Endothelial cell (in vitro differentiated cells): ENCODE measurements at places on chromosomes 7 and 10. TPM values are rescaled to one million over a fixed set of nuclear protein-coding genes. Genes with fewer than 3 reads are reported as not detected.

ICA1 gene
- 91.4 TPM for total RNA-seq

FAM25A gene
- total RNA-seq, result not detected

KCND2 gene
- total RNA-seq, result 0.28 TPM

NUDT13 gene
- 2.3 TPM for total RNA-seq

DNA sequence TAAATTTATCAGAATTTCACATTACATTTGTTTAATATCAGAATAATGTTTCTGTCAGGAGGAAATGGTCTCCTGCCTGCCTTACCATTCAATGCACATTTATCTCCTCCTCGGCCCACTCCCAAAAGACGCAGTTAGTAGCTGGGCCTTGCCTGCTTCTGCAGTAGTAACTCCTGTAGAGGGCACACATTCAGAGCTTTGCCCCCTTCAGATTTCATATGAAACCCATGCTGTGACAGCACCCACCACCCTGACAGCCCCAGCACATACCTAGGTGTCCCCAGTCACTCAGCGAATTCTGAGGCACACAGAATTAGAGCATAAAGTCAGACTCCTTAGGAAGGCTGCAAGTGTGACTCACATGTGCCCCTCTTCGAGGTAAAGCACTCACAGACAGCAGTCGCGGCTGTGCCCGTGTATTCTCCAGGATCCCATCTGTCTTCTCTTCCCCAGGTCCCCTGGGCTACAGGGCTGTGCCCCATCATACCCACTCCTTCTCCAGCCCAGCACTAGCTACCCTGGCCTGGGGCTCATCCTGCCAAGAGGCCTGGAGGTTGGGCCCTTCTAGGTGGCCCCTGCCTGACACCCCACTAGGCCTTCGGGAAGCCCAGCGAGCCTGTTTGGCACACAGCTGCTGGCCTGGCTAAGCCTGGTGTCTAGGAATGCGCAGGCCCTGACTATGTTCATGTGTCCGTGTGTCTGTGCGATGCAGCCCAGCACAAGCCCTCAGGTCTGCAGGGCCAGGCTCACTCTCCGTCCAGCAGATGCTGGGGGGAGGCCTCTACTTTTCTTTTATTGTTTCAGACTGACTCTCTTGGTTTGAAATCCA lies 4.7 kb upstream of the DEPP1 start:
- peaks cover 16% of the 10 kb centered on the region for H3K27me3 ChIP-seq
- H3K27ac ChIP-seq, result no peak overlapping the region
- no peak overlapping the region for H3K4me3 ChIP-seq
- DNase-seq, result no peak
- peaks cover 51% of the 10 kb centered on the region for H3K4me1 ChIP-seq
- H3K36me3 ChIP-seq, result no peaks in the 10 kb centered on the region

DNA sequence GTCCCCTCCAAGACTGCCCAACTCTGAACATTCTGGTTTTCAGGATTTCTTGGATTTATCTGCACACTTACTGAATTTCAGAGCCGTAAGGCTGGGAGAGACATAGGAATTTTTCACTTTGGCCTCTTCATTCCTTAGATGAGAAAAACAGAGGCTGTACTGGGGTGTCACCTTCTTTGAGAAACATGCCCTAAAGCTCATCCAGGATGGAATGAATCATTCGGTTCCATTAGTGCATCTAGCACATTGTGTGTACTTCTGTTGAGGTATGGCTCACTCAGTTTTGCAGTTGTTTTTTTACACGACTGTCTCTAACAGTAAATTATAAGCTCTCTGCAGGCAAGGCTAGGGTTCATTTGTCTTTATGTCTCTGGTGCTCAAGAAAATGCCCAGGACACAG lies 383.4 kb downstream of the GATA3 start:
- no peaks in the 10 kb centered on the region for H3K36me3 ChIP-seq
- peaks cover 16% of the 10 kb centered on the region for H3K4me1 ChIP-seq
- no peaks in the 10 kb centered on the region for H3K27me3 ChIP-seq

DNA sequence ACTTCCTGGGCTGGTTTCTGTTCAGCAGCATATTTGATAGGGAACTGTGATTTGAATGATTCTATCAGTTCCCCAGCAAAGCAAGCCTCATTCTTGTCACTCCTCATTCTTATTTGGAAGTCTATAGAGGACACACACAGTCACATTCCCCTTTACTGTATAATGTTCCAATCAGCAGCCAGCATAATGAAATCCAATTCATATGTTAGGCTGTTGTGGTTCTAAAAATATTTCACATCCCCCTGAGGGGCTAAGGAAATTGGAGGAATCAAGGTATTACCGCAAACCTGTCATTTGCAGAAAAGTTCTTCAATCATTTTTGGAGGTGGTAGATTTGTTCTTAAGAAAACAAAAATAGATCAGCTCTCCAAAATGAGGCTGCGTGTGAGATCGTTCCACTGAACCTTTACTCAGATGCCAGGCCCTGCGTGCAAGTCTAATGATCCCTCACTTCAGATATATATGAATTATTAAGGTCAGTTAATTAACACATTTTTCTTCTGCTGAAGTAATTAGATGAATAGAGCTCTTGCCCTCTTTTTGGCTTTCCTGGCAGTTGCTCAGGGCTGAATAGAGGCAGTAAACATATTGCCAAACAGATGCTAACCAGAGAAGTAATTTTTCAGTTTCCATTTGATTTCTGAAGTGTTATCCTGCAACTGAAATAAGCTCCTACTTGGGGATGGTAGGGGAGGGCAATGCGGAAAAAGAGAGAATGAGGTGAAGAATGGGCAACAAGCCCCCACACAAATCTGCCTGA lies 31.8 kb downstream of the LSMEM1 start:
- H3K4me3 ChIP-seq, result no peak overlapping the region
- peaks cover 5% of the 10 kb centered on the region for H3K36me3 ChIP-seq
- no peak overlapping the region for H3K27ac ChIP-seq
- H3K27me3 ChIP-seq, result peaks cover 7% of the 10 kb centered on the region
- peaks cover 25% of the 10 kb centered on the region for H3K4me1 ChIP-seq
- DNase-seq, result no peak

- no peak for DNase-seq
- H3K4me1 ChIP-seq, result no peaks in the 10 kb centered on the region
- H3K27ac ChIP-seq, result no peak overlapping the region
Measured at GRCh38 chr10:118968060-118968459, 61.5 kb upstream of the NANOS1 start.

- no peak overlapping the region for H3K4me3 ChIP-seq
- H3K4me1 ChIP-seq, result peaks cover 46% of the 10 kb centered on the region
- peak overlapping the region; percentile 84 for H3K27ac ChIP-seq
- H3K36me3 ChIP-seq, result peaks cover 4% of the 10 kb centered on the region
- H3K27me3 ChIP-seq, result no peaks in the 10 kb centered on the region
Measured at GRCh38 chr10:124064676-124065075, 28.7 kb downstream of the CHST15 start.

DNA sequence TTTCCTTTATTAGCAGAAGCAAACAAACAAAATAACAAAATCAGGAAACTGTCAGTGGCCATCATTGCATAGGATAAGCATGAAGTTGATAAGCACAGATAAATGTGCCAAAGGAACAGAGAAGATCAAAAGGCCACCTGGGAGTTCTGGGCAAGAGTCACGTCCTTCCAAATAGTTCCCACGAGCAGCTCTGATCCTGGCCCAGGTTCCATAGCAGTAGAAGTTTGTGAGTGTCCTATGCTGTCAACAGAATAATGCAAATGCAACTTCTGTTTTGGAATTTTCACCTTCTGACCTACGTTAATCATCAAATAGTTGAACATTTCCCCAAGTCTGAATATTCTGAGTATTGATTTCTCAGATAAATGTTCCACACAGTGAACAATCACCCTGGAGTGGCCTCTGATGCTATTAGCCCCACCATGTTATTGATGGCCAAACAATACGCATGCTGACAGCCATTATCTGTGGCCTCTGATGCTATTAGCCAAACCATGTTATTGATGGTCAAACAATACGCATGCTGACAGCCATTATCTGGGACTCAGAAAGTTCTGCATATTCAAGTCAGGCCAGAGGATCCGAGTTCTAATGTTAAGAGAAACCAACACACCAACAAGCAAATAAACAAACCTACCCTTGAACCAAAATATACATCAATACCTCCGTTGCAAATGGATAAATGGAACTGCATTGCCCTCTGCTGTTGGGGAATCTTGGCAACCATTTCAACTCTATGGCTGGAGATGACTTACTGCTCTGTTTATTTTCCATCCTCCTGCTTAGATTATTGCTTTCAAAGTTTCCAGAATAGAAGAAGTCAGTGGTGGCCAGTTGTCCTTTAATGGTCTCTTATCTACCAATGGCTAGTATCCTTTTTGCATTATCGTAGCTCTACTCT lies 63.3 kb downstream of the MRC1 start:
- no peak overlapping the region for H3K27ac ChIP-seq
- no peaks in the 10 kb centered on the region for H3K27me3 ChIP-seq
- DNase-seq, result peak; percentile 37
- H3K36me3 ChIP-seq, result peaks cover 5% of the 10 kb centered on the region

GRCh38 chr7:2195400-2196246 lies 37.1 kb downstream of the MAD1L1 start:
- H3K27me3 ChIP-seq, result peaks cover 9% of the 10 kb centered on the region
- H3K36me3 ChIP-seq, result peaks cover 25% of the 10 kb centered on the region
- DNase-seq, result no peak
- H3K4me1 ChIP-seq, result no peaks in the 10 kb centered on the region

GRCh38 chr10:87177-88080 lies 38.3 kb upstream of the TUBB8 start:
- H3K4me1 ChIP-seq, result no peaks in the 10 kb centered on the region
- H3K4me3 ChIP-seq, result no peak overlapping the region
- H3K27me3 ChIP-seq, result peaks cover 8% of the 10 kb centered on the region
- H3K36me3 ChIP-seq, result no peaks in the 10 kb centered on the region
- no peak overlapping the region for H3K27ac ChIP-seq

GRCh38 chr10:110932505-110933180 lies 13.2 kb downstream of the SHOC2 start:
- H3K27ac ChIP-seq, result no peak overlapping the region
- H3K36me3 ChIP-seq, result no peaks in the 10 kb centered on the region
- DNase-seq, result no peak
- H3K4me3 ChIP-seq, result no peak overlapping the region

DNA sequence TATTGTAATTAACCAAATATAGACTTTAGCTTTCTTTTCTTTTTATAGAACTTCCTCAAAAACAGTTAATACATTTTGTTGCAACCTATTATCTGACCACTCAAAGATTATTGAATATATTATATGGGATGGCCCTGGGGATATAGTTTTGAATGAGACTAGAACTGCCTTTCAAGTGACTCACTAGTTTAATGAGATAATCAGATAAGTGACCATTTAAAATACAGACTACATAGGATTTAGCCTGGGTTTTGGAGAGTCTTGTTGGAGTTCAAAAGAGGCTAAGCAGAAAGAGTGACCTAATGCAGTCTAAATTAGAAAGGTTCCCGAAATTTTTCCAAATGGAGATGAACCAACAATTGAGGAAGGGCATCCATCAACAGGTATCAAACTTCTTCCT lies 305.2 kb upstream of the ETV1 start:
- H3K4me3 ChIP-seq, result no peak overlapping the region
- H3K27me3 ChIP-seq, result no peaks in the 10 kb centered on the region
- H3K27ac ChIP-seq, result no peak overlapping the region
- H3K4me1 ChIP-seq, result no peaks in the 10 kb centered on the region
- no peak for DNase-seq

DNA sequence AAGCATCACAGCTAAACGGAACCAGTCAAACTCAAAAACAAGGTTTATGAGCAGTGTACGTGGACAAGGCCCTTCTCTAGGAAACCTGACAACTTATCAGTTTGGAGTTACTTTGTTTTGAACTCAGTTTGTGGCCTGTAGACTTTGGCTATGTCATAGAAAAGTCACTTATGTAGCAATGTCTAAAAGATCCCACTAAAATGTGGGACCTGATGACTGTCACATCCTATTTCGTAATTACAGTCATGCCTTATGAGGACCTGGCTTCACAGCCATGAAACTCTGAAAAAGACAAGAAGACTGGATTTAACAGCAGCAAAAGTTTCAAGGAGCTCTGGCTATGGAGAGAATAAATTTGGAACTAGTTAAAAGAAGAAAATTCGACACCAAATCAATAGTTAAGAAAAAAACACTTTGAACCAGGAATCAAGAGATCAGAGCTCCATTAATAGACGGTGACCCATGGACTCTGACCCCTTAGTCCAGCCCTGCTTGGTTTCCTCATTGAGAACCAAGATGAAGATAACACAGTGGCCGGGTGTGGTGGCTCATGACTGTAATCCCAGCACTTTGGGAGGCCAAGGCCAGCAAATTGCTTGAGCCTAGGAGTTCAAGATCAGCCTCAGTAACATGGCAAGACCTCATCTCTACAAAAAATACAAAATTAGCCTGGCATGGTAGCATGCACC lies 204.3 kb downstream of the SFMBT2 start:
- H3K4me1 ChIP-seq, result no peaks in the 10 kb centered on the region
- H3K4me3 ChIP-seq, result no peak overlapping the region
- H3K27me3 ChIP-seq, result no peaks in the 10 kb centered on the region
- no peak for DNase-seq
- H3K36me3 ChIP-seq, result peaks cover 8% of the 10 kb centered on the region

GRCh38 chr10:7297094-7297493 lies 113.7 kb downstream of the SFMBT2 start:
- no peak overlapping the region for H3K4me3 ChIP-seq
- H3K36me3 ChIP-seq, result peaks cover 11% of the 10 kb centered on the region
- H3K4me1 ChIP-seq, result peaks cover 16% of the 10 kb centered on the region
- peaks cover 2% of the 10 kb centered on the region for H3K27me3 ChIP-seq
- no peak for DNase-seq

DNA sequence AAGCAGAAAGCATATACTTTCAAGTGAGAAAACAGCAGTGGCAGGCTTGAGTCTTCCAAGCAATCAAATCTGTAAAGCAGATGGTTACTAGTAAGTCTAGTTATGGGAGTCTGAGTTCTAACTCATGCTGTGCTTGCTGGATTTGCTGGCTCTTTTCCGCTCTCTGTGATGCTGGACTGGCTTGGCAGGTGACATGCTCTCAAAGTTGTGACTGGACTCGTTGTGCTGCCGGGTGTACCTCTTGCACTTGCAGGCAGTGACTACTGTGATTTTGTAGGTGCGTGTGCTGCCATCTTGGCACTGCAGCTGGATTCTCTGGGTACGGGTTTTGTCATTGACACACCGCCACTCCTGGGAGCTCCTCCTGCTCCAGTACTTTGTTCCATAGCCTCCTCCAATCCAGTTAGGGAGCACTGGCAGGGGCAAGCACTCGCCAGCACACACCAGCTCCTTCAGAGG lies 3.1 kb downstream of the SOSTDC1 start:
- no peaks in the 10 kb centered on the region for H3K36me3 ChIP-seq
- DNase-seq, result no peak
- H3K27me3 ChIP-seq, result no peaks in the 10 kb centered on the region
- H3K27ac ChIP-seq, result no peak overlapping the region
- H3K4me3 ChIP-seq, result no peak overlapping the region

GRCh38 chr10:118971187-118971586 lies 58.3 kb upstream of the NANOS1 start:
- no peak overlapping the region for H3K4me3 ChIP-seq
- H3K36me3 ChIP-seq, result peaks cover 3% of the 10 kb centered on the region
- DNase-seq, result no peak

DNA sequence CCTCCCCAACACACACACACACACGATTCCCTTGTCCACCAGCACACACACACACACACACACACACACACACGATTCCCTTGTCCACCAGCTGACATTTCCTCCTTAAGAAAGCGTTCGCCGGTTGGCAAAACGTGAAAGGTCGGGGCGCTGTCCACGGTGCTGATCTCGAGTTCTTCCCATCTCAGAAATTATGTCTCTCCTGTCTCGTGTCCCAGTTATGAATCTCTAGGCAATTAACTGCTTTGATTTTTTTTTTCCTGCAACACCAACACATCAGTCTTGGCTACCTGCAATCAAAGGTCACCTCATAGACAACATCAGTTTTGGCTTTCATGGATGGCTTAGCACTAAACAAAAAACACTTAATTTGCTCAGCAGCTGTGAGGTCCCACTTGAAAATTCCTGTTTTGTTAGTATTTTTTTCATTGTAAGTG lies 1.9 kb downstream of the INA start:
- peaks cover 17% of the 10 kb centered on the region for H3K27me3 ChIP-seq
- H3K27ac ChIP-seq, result no peak overlapping the region
- peaks cover 6% of the 10 kb centered on the region for H3K36me3 ChIP-seq
- peaks cover 10% of the 10 kb centered on the region for H3K4me1 ChIP-seq
- DNase-seq, result peak; percentile 69
